ENCODE measurements at places on chromosomes 1 and 21.

- no peak for DNase-seq
Observed at GRCh38 chr1:192559115-192560006, 16.2 kb upstream of the RGS1 start.

GRCh38 chr1:100811808-100812207, 82.8 kb downstream of the EXTL2 start:
- no peak for DNase-seq

- DNase-seq: no peak
Observed at GRCh38 chr21:37644636-37645035, 271.6 kb downstream of the KCNJ6 start.

GRCh38 chr1:18485227-18485626, 4.5 kb downstream of the KLHDC7A start:
- no peak for DNase-seq

DNA sequence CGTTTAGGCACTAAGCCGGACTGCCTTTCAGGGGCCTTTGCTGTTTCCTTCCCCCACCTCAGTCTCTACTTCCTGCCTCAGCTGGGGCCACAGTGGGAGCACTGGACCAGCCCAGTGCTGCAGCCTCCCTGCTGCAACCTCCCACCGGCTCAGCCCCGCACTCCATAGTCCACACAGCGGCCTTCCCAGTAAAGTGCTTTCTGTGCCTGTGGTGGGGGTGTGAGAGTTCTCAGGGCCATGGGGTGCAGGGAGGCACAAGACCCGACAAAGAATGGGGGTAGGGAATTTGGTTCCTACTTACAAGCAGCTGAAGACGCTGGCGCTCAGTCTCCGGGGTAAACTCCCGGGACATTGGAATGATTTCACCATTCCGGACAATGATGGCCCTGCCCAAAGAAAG, 3.5 kb downstream of the PPM1J start:
- DNase-seq: no peak

DNA sequence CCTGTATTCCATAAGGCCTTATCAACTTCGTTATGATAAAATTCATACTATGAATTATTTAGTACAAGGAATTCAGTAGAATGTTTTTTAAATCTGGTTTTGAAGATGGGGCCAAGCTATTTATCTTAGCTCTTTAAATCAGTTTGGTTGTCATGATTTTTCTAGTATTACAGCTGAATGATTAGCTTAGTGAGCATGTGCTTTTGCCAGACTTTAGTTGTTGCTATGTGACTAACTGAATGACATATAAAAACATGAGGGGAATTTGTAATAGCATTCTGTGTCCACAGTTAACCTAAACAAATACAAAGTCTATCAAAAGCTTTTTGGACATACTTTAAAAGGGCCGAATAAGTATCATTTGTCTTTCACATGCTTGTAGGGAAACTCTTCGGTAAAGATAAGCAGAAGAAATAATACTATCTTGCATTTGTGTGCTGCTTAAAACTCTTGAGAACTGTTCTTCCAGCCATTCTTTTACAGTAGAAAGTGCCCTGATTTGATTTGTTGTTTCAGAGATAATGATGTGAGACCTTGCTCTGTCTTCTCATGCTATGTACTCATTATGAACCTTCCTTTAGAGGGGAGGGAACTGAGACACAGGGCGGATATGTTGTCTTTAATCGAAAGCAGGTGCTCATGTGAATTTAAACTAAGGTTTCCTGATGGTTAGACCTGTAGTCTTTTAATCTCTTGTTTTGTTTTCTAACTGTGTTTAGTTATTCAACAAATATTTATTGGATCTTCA, 18.8 kb downstream of the NEK7 start:
- DNase-seq: no peak

DNA sequence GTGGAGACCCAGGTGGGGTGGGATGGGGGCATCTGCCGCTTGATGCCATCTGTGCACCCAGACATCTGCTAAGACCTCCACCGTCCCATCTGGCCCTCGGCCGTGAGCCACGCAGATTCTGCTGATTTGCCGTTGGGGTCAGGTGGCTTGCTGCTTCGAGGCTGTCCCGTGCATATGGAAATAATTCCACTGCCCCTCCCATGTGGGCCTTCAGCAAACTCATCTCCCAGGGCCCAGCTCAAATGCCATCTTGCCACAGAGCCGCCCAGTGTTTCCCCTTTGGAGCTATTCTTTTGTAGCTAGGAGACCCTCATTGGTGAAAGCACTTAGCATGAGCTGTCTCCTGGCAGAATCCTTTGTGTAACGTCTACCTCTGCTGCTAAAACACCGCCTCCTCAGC, 99.8 kb downstream of the KAZN start:
- no peak for DNase-seq

GRCh38 chr1:86146566-86146965, 10.0 kb downstream of the COL24A1 start:
- DNase-seq: no peak

DNA sequence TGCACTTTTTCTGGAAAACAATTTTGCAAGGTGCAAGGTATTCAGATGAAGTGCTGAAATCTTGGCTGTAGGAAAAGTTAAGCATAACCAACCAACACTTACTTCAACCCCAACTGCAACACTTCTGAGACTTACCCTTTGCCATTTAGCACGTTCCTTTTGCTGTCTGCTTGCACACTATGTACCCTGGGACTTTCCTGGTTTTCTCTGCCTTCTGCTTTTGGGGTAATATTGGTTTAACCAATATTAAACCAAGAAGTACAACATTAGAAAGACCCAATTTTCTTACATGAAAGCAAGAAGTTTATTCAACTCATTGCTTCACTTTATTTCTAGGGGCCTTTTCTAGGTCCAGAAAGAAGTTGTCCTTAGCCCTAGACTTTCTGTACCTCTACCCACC, 193.0 kb downstream of the HLX start:
- no peak for DNase-seq

All from NCI-H146 (cell line).